ENCODE measurements at places on chromosomes 11 and 22.

DNA sequence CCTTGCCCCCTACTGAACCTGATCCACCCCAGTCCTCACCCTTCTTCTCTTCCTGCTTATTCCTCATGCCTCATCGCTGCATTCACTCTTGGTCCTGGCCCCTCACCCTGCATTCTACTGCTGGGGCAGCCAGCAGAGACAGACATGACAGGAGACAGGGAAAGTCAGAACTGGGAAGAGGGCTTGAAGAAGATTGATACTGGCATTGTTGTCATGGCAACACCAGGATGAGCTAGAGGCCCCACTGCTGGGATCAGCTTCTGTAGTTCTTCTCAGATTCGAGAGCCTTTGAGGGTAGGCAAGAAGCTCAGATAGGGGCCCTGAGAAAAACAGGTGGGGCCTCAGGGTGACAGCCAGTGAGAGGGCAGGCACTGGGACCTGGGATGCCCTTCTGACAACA, 264.3 kb downstream of the MIAT start:
- no peak for DNase-seq

- DNase-seq: no peak
These were observed 1.3 kb downstream of the SELENOM start for GRCh38 chr22:31106001-31106571.

- DNase-seq: no peak
These were observed 1.5 kb downstream of the MAP6 start for GRCh38 chr11:75667255-75667830.

DNA sequence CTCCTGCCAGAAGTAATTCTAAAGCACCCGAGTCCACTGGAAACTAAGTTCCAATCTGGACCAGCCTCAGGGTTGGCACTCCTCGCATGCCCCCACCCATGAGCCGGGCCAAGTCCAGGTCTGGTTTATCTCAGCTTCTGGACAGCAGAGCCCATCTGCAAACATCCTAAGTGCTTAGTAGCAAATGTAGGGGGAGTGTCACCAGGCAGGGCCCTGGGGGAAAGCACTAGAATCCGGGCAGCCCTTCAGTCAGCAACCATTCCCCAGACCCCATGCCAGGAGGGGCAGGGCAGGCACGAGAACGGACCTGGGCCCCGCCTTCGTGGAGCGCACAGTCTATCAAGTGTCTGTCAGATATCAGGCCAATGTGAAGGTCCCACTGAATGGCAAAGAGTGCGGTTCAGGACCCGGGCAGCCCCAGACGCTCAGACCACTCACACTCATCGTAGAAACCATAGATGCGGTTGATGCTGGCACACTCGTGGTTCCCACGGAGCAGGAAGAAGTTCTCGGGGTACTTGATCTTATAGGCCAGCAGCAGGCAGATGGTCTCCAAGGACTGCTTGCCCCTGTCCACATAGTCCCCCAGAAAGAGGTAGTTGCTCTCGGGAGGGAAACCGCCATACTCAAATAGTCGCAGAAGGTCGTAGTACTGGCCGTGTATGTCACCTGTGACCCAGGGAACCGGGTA, 1.3 kb downstream of the PPP1CA start:
- DNase-seq: no peak

GRCh38 chr22:19674929-19675253, 39.4 kb upstream of the SEPTIN5 start:
- no peak for DNase-seq

DNA sequence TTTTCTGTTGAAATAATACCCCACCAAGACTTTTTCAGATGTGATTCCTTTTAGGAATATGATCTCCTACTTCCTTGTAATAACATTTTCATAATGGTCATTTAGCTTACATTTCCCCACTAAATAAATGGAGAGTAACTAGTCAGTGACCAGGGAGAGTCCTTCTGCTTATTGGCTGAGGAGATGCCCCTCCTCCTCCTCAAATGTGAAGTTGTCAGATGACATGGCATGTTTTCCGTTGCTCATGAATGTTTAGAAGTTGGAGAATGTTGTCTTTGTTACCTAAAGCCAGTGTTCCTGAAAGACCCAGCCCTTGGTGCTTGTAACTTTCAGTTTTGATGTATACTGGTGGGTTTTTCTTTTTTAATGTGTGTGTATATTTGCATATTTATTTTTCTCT, 38.2 kb downstream of the CSRP3 start:
- DNase-seq: no peak

DNA sequence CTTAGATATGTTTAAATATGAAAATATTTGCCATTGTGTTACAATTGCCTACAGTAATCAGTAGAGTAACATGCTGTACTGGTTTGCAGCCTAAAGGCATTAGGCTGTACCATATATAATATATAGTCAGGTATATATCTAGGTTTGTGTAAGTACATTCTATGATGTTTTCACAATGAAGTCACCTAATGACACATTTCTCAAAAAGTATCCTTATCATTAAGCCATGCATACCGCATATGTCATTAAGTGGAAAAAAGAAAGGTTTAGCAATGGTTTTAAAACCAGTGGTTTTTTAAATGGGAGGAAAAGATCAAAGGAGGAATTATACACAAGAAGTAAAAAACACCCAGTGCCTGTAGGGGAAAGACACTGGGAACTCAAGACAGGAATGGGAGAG, 122.7 kb downstream of the RBFOX2 start:
- no peak for DNase-seq

DNA sequence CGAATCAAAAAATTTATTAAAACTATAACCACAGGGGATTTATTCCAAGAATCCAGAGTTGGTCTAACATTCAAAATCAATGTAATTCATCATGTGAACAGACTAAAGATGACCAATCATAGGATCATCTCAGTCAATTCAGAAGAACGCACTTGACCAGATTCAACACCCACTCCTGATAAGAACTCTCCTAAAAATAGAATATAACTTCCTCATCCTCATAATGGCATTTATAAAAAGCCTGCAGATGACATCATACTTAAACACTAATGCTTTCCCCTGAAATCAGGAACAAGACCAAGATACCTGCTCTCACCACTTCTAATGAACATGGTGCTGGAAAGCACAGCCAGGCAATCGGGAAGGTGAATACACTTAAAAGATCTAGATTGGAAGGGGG, 10.5 kb upstream of the MUC2 start:
- no peak for DNase-seq

GRCh38 chr11:67610302-67610868, 3.6 kb downstream of the NDUFV1 start:
- DNase-seq: no peak

DNA sequence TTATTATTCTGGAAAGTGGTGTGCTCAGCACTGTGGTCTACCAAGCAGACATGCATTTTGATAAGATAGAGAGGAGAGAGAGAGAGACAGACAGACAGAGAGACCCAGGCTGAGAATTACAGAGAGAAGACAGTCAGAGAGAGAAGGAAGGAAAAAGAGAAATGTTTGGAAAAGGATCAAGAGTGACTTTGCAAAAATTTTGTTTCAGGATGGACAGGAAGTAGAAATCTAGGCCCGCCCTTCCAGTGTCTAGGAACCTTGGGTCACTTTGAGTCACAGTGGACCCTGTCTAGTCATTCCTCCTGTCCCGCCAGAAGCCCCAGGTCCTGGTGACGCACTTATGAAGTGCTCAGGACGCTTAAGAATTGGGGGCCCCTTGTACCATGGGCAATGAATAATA, 166.7 kb downstream of the ST3GAL4 start:
- no peak for DNase-seq

DNA sequence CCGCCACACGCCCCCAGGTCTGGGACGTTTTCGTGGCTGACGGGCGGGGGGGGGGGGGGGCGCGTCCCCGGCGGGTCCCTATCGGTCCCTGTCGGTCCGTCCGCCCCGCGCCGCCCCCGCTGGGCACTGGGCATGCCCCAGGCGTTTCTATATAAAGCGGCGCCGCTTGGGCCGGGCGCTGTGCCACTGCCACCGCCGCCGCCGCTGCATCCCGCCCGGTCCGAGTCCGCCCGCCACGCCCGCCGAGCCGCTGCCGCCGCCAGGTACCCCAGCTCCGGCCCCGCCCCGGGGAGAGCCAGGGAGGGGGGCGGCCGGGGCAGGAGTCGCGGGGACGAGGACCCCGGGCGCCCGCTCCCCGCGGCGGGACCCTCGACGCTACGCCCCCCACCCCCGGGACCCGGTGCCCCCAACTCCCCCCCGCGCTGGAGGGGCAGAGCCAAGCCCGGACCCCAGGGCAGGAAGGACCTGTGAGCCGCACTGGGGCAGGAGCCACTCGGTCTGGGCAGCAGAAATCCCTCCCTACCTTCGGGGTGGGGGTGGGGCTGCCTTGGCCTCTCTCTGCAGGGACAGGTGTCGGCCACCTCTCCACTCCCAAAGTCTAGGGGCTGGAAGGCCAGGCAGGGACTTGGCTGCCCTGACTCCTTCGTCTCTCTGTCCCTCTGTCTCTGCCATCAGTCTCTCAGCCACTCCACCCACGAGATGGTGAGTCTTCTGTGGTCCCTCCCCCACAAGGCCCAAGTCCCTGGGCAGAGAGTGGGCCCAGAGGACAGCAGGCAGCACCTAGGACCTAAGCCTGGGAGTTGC, at the start of gene CARNS1:
CARNS1 (plus strand) TSS at position 178 of the 804 bp plus-strand sequence; CDS start at position 700, 522 bp downstream.
- no peak for DNase-seq

- DNase-seq: peak; percentile 32
These were observed 17.0 kb downstream of the P2RY6 start for GRCh38 chr11:73288873-73289707.

DNA sequence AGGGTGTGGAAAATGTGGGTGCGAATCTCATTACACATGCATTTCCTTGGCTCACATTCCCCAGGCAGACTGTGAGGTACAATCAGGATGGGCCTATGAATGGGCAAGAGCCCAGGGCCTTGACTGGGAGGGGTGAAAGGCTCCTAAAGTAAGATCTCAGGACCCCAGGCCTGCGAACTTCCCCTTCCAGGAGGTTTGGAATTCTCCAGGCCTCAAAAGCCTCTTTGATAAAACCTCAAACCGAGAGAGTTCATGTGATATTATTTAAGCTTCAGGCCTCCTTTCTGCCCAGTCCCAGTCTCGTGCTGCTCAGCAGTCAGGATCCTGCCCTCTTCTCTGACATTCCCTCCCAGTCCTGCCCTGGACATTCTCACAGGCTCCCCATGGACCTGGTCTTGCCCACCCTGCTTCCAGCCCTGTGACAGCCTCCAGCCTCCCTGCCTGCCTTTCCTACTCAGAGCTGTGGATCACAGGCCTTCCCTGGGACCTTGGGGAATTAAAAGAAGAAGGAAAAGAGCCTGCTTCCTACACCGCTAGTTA, 37.3 kb upstream of the TEAD1 start:
- no peak for DNase-seq

GRCh38 chr11:125036933-125037332, 26.2 kb upstream of the SLC37A2 start:
- no peak for DNase-seq

GRCh38 chr22:39183991-39184585, 31.6 kb upstream of the CBX7 start:
- no peak for DNase-seq

DNA sequence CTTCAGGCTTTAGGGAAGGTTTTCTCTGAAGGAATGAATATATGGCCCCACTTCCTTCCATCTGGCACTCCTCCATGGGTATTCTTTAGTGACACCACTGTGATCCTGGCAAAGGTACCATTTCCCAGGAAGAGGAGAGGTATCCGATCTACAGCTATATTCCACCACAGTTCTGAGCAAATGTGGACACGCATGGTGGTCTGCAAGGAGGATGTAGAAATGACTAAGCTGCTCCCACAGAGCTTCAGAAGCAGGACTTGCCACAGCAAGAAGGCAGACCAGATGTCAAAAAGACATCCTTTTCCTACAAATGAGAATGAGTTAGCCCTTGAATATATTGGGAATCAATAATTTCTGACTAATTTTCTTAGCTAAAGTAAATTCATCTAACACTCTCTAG, 45.5 kb downstream of the ARFGAP2 start:
- no peak for DNase-seq

- no peak for DNase-seq
These were observed 130.7 kb downstream of the MN1 start for GRCh38 chr22:27670701-27671412.

GRCh38 chr11:118114266-118114665, 27.5 kb upstream of the SMIM35 start:
- DNase-seq: no peak

DNA sequence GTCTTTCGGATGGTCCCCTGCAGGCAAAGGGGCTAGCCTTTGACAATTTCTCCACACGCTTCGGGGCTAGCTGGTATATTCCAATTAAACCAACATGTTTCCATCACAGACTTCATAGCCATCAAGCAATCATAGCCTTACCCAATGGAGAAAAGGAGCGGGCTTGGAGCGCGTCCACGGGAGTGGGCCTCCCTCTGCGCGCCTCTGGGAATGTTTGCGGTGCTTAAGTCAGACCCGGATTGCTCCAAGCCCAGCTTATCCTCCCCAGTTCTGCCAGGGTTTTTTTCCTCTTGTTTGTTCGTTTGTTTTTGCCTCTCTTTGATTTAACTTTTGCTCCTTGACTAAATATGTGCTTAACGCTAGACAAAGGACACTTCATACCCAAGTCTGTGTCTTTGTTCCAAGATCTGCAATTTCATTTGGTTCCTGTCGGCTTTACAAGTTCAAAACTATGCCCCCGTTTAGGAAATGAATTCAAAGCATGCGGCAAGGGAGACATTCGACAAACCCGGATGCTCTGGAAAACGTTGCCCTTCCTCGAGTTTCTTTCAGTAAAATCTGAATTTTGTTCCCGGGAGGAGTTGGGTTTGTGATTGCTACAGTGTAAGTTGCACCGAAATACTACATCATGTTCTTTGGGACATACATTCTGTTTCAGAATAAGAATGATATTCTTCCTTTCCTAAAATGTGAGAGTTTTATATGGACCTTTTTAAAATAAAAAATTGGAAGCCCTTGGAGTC, 1.0 kb upstream of the GLB1L2 start:
- no peak for DNase-seq

GRCh38 chr11:125020342-125020741, 42.8 kb upstream of the SLC37A2 start:
- DNase-seq: no peak

DNA sequence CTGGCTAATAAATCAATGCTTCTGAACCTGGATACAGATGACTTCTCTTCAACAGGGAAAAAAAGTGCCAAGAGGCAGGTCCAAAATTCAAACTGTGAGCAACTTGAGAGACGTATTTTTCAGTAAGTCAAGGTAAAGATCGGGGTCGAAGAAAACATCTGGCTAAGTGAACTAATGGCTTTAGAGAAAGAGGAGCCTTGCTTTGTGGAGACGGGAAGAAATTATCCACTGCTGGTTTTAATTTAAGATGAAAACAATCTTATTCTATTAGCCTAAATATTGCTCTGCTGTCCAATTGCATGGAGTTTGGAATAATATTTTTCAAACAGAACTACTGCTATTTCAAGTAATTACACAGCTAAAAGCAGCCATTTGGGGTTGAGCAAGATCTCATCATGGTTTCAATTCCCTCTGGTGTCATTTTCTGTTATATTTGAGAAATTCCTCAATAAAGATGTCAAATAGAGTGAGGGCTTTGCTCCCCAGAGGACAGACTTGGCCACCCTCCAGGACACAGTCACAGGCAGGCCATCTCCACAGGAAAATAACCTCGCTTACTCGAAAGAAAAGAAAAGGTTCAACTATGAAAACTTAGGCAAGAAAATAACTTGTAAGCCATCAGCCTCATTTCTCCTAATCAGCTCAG, 29.8 kb downstream of the SCUBE1 start:
- DNase-seq: no peak

- no peak for DNase-seq
These were observed 23.2 kb downstream of the TBX1 start for GRCh38 chr22:19783586-19784383.

All from T-helper 9 cell (primary cell).